ENCODE measurements at places on chromosomes 5 and 9. TPM values are rescaled to one million over a fixed set of nuclear protein-coding genes. Genes with fewer than 3 reads are reported as not detected.

SPINK13 gene
- not detected for total RNA-seq

IL5 gene
- total RNA-seq, result 0.69 TPM

MYOZ3 gene
- 0.30 TPM for total RNA-seq

RGS7BP gene
- total RNA-seq, result not detected

TMEM215 gene
- total RNA-seq, result not detected

EGFLAM gene
- total RNA-seq, result not detected
